ENCODE measurements at places on chromosomes 5 and 9.

GRCh38 chr5:35458824-35459207 lies 158.8 kb upstream of the SPEF2 start:
- no peak for DNase-seq

DNA sequence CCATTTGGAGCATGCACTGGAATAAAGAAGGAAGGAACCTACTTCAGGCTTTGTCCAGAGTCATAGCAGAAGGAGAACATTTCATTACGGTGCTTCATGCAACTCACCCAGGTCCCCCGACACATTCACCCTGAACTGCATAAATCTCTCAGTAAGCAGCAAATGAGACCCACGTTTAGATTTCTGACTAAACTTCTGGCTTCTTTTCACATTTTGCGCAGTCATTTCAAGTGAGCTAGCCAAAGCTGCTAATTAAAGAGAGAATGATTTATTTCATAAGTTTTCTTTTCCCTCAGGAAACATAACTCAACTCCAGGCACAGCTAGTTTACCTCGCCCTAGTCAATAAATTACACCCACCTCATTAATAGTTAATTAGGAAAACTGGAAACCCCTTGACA lies 88.6 kb upstream of the GAS1 start:
- DNase-seq: no peak

DNA sequence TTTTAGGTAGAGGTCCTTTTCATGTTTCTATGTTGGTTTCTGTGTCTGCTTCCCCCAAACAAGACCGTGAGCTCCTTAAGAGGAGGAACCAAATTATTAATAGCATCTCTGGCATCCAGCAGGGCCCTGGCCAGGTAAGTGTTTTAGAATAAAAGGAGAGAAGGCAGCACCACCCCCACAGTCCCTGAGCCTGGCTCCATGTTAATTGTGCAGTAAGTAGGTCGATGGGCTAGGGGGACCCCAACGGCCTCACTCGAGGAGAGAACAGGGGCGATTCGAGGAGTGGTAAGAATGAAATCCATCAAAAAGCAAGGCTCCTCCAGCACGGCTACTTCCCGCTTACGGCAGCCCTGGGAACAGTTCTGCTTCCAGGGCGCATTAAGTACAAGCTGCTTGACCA lies 67.0 kb downstream of the GABBR2 start:
- no peak for DNase-seq

DNA sequence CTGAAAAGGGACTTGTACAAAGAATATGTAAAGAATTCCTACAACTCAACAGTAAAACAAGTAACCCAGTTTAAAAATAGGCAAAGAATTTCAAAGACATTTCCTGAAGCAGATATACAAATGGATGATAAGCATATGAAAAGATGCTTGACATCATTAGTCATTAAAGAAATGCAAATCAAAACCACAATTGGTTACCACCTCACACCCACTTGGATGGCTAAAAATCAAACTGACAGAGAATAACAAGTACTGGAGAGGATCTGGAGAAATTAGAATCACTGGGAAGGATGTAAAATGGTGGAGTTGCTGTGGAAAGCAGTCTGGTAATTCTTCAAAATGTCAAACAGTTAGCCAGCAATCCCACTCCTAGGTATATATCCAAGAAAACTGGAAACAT lies 12.5 kb upstream of the FOXE1 start:
- no peak for DNase-seq

DNA sequence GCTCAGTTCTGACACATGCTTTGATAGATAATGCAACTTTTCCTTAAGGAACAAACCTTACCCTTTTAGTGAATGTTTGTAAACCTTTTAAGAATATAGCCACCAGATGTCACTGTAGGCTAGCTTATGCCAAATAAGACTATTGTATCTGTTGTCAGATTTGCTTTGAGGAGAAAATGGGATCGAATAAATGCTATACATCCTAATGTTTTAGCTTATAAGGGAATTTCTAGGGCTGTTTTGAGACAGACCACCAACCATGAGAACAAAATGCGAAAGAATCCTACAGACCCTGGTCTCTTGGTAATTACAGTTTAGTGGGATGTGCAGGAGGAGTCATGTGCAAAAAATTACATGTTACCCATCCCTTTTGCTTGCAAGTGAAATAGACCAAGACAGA lies 127.6 kb upstream of the NMUR2 start:
- peak; percentile 61 for DNase-seq

- no peak for DNase-seq
Observed at GRCh38 chr5:157247267-157247666, 18.7 kb upstream of the CYFIP2 start.

GRCh38 chr5:137791387-137791786 lies 37.2 kb upstream of the HNRNPA0 start:
- DNase-seq: no peak

GRCh38 chr5:140367256-140368013 lies 7.4 kb downstream of the SLC4A9 start:
- no peak for DNase-seq

- peak; percentile 62 for DNase-seq
Observed at GRCh38 chr9:107487521-107488374, 1.8 kb downstream of the KLF4 start.

- DNase-seq: no peak
Observed at GRCh38 chr9:38316166-38316780, 76.2 kb upstream of the ALDH1B1 start.

DNA sequence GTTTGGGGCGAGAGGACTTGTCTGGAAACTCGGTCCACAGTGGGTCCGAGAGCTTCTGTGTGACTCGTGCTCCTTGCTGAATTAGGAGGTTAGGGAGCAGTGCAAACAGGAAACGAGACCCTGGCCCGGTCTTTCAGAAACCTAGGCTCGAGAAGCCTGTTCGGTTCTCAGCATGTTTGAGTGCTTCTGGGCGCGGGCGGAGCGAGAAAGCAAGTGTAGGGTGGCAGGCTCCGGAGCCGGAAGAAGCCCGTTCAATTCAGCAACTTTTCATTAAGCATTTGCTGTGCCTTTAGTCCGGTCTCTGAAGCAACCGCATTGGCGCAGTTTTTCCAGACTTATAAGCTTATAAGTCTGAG lies 547 bp downstream of the CLTA start:
- DNase-seq: peak; percentile 48

DNA sequence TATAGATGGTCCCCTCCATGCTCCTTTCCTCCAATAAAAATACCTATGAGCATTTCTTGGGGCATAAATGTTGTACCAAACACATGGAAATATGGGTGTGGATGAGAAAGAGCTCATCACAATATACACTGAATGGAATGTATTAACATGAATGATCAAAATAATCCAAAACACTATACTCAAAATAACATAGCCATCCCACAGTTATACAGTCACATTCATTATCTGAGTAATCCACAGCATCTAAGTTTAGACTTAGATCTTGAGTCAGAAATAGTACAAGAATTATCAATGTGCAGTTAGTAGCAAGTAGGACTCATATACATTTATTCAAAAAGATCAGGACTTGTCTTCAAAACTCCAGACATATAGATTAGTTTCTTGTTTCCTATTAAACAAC lies 175.2 kb upstream of the NREP start:
- no peak for DNase-seq

GRCh38 chr9:124886866-124887492 lies 25.0 kb downstream of the ARPC5L start:
- no peak for DNase-seq

- DNase-seq: no peak
Observed at GRCh38 chr9:124285903-124286291, 28.1 kb downstream of the NEK6 start.

DNA sequence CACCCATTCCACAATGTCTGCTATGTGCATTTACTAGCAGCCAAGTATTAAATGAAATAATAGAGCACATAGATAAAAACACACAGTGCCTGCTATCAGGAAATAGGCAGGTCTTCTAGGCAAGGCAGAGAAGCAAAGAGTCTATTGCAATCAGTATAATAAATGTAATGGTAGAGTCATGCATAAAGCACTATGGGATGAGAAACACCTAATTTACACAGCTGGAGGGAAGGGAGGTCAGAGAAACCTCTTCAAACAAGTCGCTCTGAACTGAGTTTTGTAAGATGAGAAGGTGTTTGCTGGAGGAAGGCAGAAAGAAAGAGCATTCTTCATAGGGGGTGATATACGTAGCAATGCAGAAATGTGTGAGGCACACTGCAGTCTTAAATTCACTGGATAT lies 341.0 kb upstream of the DMAC1 start:
- DNase-seq: peak; percentile 75

GRCh38 chr9:129060991-129061390 lies 19.9 kb upstream of the DOLPP1 start:
- DNase-seq: no peak

DNA sequence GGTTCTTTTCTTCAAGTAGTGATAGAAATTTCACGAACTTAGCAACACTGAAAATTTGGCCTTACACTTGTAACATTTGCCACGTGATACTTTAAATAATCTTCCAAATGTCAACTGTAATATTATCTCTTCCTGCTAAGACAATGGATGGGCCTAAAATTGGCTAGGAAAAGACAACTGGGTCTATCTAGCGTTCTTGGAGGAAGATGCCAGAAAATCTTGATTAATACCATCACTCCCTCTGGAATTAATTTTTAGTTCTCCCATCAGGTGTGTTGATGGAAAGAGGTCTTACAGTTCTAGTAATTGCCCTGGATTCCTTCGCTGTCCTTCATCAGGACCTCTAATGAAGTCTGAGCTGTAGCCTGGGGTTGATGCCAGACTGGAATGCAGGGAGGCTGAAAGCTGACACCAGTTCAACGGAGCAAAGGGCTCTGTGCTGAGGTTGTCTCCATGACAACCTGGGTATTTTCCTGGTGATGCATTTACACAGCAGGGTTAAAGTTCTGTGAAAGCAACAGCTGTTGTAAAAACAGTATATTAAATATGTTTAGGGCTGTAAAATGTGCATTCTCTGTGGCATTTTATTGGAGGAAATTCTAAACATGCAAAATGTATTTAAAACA lies 92.3 kb downstream of the GAS1 start:
- DNase-seq: no peak

DNA sequence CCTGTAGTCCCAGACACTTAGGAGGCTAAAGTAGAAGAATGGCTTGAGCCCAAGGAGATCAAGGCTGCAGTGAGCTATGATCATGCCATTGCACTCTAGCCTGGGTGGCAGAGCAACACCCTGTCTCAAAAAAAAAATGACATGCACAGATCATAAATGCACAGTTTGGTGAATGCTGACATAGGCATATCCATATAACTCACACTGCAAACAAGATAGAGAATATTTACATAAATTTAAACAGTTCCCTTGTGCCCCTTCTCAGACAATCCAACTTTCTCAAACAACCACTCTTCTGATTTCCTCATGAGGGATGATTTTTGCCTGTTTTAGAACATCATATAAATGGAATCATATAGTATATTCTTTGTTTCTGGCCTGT lies 88.7 kb upstream of the CAST start:
- no peak for DNase-seq

DNA sequence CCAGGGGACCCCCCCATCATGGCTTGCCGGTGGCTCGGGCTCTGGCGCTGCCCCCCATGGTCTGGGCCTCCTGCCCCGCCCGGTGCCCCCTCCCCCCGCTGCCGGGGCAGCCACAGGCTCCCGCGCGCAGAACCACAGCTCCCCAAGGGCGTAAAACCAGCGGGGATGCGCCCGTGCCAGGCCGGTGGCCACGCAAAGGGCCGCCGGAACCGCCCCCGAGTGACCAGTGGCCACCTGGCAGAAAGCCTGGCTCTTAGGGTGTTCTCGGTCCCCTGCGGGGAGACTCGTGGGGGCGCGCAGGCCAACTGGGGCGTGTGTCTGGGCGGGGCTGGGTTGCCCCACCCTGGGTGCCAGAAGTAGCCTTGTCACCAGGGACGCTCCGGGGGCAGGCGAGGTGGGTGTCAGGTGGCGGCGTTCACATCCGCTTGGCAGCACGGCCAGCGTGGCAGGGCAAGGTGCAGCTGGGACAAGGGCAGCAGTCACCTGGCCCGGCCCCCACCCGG lies 515 bp upstream of the AGPAT2 start:
- DNase-seq: peak; percentile 58

DNA sequence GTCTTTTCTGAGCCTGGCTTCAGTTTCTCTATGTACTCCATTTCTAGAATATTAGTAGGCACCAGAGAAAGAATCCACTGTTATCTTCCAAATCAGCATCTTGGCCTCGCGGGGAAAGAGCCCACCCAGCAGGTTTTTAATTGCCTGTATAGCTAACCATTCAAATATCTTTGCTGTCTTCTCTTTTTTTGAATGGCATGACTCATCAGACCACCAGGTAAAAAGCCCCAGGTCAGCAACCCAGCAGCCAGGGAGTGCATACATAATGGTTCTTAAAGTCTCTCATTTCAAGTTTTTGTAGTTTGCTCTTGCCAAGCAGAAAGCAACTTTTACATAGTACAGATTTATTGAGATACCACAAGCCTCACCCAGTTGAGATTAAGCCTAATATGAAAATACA lies 50.7 kb downstream of the TMEM167A start:
- DNase-seq: no peak

- DNase-seq: peak; percentile 17
Observed at GRCh38 chr9:21392270-21392669, 7.1 kb upstream of the IFNA2 start.

- DNase-seq: no peak
Observed at GRCh38 chr5:142179776-142180387, 71.3 kb downstream of the NDFIP1 start.

DNA sequence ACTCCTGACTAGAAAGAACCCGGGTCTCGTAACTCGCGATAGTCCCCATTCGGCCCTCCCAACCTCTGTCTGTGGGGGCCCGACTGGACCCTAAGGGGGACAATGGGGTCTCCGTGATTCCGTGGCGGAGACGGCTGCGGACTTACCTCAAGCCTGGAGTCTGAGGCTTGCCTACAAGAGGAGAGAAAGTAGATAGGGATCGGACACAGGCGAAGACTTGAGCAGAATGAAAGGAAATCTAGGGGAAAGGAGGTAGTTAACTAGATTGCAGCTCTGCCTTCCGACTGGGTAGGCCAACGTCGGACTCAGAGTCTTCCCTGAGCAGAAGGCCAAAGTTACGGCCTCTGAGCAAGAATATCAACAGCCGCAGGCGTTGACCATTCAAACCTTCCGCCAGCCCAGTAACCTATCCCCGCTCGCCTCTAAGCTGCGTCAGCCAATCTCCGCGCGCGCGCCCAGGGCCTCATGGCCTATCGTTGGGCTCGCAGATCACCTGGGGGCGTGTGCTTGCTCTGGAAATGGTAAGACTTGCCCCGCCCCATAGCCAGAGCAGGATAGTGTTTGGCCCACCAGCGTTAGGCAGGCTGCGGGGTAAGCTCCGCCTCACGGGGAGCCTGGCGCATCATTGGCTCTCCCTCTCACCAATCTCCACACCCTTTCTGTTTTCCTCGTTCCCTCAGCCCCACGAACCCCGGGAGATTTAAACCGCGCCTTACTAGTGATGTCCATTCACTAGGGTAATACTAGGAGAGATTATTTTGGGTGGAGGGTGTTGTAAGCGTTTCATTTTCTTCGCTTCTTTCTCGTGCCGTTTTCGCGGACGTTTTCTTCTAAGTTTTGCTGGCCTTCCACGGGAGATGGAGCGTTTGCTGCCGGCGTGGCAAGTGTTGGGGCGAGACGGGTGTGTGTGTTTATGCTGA lies at the start of gene CDC25C:
TSS of gene CDC25C (minus strand) at position 356 of the 920 bp plus-strand sequence. CDS start 624 bp downstream, outside the sequence.
- peak; percentile 98 for DNase-seq

- DNase-seq: peak; percentile 39
Observed at GRCh38 chr5:59660737-59661136, 232.8 kb downstream of the PDE4D start.

GRCh38 chr9:128802482-128802881 lies 15.4 kb downstream of the TBC1D13 start:
- no peak for DNase-seq

- DNase-seq: peak; percentile 67
Observed at GRCh38 chr5:125778791-125779190, 644.4 kb upstream of the GRAMD2B start.

Measured in NCI-H146 (cell line).